Right lung (tissue), 10 donors: ENCODE measurements at places on chromosomes 2 and 18.

GRCh38 chr18:2354292-2354691 lies 217.0 kb downstream of the METTL4 start:
- no peak for DNase-seq

DNA sequence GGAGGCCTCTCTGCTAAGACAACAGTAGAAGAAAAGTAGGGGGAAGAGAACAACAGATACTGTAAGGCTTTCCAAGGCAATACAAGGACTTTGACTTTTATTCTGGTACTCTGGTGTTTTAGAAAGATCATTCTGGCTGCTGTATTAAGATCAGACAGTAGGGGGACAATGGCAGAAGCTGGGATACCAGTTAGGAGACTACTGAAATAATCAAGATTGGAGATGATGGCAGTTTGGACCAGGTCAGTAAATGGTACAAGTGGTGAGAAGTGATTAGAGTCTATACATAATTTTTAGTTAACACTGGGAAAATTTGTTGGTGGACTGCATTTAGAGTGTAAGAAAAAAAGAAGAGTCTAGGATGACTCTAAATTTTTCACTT lies 139.7 kb downstream of the ROCK1 start:
- DNase-seq = no peak

GRCh38 chr2:239136203-239136602 lies 264.6 kb downstream of the HDAC4 start:
- no peak for DNase-seq

- DNase-seq = no peak
Measured at GRCh38 chr2:6641956-6642355, 223.8 kb downstream of the CMPK2 start.

GRCh38 chr2:192414794-192415193 lies 220.1 kb upstream of the TMEFF2 start:
- no peak for DNase-seq

DNA sequence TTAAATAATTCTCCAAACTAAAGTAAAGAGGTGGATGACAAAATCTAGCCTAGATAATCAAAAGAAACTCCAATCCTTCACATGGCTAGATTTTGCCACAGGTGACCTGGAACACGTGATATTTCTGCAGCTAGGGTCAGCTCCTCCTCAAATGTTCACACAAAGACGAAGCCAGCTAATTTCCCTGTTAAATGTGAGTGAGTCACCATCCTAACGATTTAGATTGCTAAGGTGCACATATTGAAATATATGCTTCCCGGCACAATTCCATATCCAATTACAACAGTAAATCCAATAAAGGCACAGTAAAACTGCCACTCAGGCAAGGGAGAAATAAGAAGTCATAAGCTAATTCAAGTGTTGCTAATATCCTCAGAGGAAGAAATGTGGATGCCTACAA lies 28.7 kb downstream of the IKZF2 start:
- no peak for DNase-seq
